ENCODE measurements at places on chromosomes 16 and 17. TPM values are rescaled to one million over a fixed set of nuclear protein-coding genes. Genes with fewer than 3 reads are reported as not detected.

Gene GNG13
- not detected for total RNA-seq

Gene RBFOX1
- not detected for total RNA-seq

GRCh38 chr16:68113765-68114240 lies 28.6 kb downstream of the NFATC3 start:
- H3K36me3 ChIP-seq: no peaks in the 10 kb centered on the region
- no peak for DNase-seq
- H3K4me1 ChIP-seq: peaks cover 5% of the 10 kb centered on the region
- H3K4me3 ChIP-seq: no peak overlapping the region
- no peaks in the 10 kb centered on the region for H3K27me3 ChIP-seq
- no peak overlapping the region for H3K27ac ChIP-seq

DNA sequence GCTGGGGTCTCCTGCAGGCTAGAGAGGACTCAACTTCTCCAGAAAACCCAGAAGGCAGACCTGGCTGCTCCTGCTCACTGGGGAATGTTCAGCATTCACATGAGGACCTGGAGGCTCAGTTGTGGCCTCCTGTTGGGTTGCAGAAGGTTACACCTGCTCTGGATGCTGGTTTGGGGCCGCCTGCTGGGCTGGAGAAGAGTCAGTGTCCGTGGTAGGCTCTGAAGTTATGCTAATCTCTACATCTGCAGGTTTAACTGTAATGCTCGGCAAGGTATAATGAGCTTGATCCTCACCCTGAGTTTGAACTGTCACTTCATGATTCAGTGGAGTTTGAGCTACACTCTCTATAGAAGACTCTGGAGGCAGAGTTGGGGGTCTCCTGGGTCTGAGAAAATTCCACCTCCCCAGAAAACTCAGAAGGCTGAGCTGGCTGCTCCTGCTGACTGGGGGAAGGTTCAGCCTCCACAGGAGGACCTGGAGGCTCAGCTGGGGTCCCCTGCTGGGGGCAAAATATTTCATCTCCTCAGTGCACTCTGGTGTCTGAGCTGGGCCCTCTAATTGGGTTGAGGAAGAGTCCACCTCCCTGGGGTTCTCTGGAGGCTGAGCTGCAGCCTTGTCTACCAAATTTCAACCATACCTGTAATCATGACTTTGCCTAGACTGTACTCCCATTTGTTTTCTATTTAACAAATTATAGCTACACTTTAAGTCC lies 23.5 kb downstream of the RDM1 start:
- H3K4me1 ChIP-seq: peaks cover 5% of the 10 kb centered on the region
- no peaks in the 10 kb centered on the region for H3K27me3 ChIP-seq
- H3K4me3 ChIP-seq: no peak overlapping the region
- no peak for DNase-seq

DNA sequence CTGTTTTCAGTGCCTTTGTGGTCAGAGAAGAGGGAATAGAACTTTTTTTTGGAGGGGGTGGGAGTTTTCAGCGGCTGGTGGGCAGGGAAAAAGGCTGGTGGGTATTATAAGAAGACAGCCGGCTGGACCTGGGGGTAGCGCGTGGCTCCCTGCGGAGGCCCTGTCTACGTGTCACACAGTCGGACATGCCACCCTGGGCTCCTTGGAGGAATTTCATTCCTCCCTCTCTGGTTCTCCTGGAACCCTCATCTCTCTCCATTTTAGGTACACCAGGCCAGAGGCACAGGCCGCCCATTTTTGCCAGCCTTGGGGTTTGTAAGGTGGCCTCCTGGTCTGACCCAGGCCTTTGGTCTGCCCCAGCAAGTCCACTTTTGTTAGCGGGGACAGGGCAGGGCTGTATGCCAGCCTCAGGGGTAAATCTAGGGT lies 908 bp downstream of the FKBP10 start:
- no peaks in the 10 kb centered on the region for H3K36me3 ChIP-seq
- peaks cover 25% of the 10 kb centered on the region for H3K27me3 ChIP-seq
- DNase-seq: no peak
- no peak overlapping the region for H3K4me3 ChIP-seq
- H3K27ac ChIP-seq: no peak overlapping the region
- peaks cover 53% of the 10 kb centered on the region for H3K4me1 ChIP-seq

Gene NTN1
- total RNA-seq: 15.8 TPM

Gene TPSD1
- 0.91 TPM for total RNA-seq

Gene RUSF1
- total RNA-seq: 38.3 TPM

- H3K27me3 ChIP-seq: no peaks in the 10 kb centered on the region
- no peak for DNase-seq
- no peaks in the 10 kb centered on the region for H3K4me1 ChIP-seq
- no peak overlapping the region for H3K27ac ChIP-seq
These were observed 24.9 kb downstream of the HYDIN start for GRCh38 chr16:71205482-71206131.

Gene ABCC11
- total RNA-seq: 0.19 TPM

- DNase-seq: no peak
- H3K27ac ChIP-seq: no peak overlapping the region
- H3K4me1 ChIP-seq: peaks cover 10% of the 10 kb centered on the region
- no peaks in the 10 kb centered on the region for H3K27me3 ChIP-seq
These were observed 58.2 kb downstream of the MFSD11 start for GRCh38 chr17:76796081-76796480.

- H3K36me3 ChIP-seq: peaks cover 22% of the 10 kb centered on the region
- H3K4me3 ChIP-seq: peak overlapping the region; percentile 49
- H3K27me3 ChIP-seq: no peaks in the 10 kb centered on the region
- H3K27ac ChIP-seq: peak overlapping the region; percentile 92
These were observed 53.0 kb downstream of the TUBD1 start for GRCh38 chr17:59839651-59840328.

Data from esophagus squamous epithelium (tissue), 5 donors.